NCI-H774 (cell line): ENCODE measurements at places on chromosomes 4 and X.

GRCh38 chrX:13374364-13374763 lies 54.5 kb upstream of the ATXN3L start:
- DNase-seq, result no peak

- DNase-seq, result no peak
Observed at GRCh38 chr4:8403173-8403753, 37.3 kb downstream of the ACOX3 start.

GRCh38 chrX:15675490-15675921 lies 10.9 kb upstream of the CLTRN start:
- DNase-seq, result peak; percentile 69

GRCh38 chrX:143634309-143634662 lies 1.6 kb downstream of the SLITRK4 start:
- DNase-seq, result no peak

GRCh38 chr4:120568731-120569130 lies 353.8 kb downstream of the PRDM5 start:
- DNase-seq, result no peak

DNA sequence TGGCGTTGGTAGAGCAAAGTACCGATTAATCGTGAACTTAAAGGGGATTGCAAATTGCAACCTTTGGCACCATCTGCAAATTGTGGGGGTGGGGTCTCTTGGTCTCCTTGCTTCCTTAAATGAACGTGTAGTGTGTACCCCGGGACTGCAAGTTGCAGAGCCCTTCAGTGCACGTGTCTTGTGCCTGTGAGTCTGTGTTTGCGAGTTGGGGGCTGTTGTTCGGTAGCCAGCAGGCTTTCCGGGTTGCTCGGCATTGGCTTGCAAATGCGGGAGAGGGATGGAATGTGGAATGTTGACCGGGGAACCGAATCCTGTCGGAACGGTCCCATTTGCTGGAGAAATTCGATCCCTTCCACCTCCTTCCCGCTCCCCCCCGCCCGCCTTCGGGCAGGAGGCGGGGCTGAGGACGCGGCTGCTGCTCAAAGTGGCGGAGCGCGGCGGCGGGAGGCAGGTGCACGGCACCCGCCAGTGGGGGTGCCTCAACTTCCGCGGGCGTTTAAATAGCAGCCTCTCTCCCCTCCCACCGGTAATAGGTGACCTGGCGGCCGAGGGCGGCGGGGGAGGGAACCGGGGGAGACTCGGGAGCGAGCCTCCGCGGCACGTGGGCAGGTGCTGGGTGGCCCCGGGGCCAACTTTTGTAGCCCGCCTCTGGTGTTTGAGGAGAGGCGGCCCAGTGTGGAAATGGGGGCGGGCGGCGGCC lies 1.5 kb downstream of the JADE1 start:
- DNase-seq, result peak; percentile 70

DNA sequence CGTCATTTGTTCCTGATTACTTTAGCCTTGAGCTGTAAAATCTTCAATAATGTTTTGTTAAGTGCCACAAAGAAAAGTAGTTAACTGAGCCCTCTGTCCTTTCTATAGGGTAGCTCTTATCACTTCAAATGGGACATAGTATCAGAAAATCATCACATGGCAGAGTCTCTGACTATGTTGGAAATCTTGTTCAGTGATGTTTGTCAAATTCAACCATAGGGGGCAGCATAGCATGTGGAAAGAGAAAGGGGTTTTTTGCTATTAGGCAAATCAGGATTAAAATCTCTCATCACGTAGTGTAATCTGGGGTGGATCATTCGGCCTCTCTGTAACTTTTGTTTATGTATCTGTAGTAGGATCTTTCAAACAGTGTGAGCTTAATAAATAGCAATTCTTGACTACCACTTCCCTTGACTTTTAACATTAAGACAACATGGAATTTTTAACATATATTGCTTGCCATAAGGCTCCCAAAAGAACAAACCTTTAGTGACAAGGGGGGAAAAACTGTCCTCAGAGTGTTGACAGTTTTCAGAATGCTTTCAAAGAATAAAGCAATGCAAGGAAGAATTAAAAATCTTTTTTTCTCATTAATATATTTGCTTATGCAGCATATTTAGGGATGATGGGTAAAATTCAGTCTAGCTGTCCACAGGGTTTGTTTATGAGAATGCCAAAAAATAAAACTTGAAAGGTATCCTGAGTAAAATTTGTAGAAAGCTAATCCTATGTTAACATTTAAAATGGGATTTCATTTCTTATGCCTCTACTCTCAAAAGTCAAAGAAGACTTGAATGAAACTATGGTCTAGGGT lies 127.2 kb downstream of the FBXW7 start:
- DNase-seq, result peak; percentile 3

DNA sequence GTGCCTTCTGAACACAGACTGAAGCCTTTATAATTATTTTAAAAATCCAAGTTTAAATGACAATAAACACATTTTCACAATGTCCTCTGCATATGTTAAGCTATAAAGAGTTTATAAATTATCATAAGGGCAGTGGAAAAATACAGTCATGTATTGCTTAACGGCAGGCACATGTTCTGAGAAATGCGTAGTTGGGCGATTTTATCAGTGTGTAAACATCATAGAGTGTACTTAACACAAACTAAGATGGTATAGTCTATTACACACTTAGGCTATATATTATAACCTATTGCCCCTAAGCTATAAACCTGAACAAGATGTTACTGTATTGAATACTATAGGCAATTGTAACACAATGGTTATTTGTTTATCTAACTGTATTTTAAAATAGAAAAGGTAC lies 254.7 kb downstream of the GABRG1 start:
- no peak for DNase-seq

DNA sequence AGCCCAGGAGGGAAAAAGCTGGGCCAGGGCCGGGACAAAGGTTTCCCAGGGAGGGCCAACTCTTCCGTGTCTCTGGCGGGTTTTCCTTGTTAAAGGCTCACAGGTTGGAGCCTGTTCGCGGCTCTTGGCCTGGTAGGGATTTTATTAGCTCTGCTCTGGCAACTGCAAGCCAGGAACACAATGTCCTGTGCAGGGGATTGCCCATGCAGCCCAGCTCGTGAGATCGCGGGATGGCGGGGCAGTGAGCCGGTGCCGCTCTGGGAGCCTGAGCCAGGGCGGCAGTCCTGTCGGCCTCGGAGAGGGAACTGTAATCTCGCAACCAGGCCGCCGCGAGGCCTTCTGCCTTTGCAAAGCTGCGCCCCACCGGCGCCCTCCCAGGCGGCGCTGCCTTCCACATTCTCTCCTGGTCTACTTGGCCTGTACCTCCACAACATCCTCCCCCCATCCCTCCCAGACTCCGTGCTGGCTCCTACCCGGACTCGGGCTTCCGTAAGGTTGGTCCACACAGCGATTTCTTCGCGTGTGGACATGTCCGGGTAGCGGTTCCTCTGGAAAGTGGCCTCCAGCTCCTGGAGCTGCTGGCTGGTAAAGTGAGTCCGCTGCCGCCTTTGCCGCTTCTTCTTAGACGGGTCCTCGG lies 2.1 kb downstream of the PITX2 start:
- DNase-seq, result no peak

DNA sequence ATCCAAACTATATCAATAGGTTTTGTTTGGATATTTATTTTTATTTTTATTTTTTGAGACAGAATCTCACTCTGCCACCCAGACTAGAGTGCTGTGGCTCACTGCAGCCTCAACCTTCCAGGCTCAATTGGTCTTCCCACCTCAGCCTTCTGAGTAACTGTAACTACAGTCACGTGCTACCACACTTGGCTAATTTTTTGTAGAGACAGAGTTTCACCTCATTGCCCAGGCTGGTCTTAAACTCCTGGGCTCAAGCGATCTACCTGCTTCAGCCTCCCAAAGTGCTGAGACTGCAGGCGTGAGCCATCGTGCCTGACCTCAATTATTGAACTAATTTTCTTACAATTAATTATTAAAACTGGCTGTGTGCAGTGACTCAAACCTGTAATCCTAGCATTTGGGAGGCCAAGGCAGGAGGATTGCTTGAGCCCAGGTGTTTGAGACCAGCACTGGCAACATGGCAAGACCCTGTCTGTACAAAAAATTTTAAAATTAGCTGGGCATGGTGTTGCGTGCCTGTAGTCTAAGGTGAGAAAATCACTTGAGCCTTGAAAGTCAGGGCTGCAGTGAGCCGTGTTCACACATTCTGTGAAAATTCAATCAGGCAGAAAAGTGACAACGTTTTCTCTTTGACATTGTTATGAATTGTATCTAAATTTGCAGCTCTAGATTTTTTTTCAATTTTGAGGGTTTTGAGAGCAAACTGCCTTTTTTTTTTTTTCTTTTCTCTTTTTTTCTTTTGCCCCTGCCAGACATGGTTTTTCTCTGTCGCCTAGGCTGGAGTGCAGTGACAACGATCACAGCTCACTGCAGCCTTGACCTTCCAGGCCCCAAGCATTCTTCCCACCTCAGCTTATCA lies 66.0 kb downstream of the UBE2K start:
- DNase-seq, result no peak

DNA sequence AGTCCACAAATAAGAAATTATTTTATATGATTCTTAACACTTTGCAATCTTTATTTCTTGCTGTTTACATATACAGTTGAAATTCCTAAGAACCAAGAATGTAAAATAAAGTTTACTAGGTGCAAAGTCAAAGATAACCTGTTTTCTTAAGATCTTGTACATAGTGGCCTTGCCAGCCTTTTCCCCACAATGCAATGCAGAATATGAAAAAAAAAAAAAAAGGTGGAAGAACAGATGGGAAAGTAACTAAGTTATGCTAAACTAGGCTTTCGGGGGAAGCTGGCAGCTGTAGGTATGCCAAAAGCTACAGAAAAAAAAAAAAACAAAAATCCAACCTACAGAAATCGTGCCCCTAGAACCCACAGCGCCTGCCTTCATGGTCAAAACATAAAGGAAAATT lies 1588.4 kb downstream of the STIM2 start:
- no peak for DNase-seq

- no peak for DNase-seq
Observed at GRCh38 chrX:39896951-39897740, 200.6 kb downstream of the BCOR start.

DNA sequence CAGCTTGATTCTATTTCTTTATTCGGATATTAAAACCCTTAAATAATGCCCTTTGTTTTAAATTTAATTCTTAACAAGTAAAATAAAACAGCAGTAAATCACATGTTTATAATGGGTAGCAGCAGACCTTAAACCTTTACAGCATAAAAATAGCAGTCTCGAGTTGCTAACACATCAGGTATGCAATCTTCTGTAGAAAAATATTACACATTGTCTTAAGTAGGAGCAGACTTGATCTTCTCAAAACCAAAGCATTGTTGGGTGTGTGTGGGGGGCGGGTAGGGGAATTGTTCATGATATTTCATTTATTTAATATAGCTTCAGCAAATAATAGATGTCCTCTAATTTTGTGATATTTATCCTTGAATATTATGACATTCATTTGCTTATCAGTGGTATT lies 331.4 kb downstream of the PCDH7 start:
- no peak for DNase-seq

GRCh38 chr4:51998837-51999236 lies 21.3 kb downstream of the LRRC66 start:
- DNase-seq, result no peak

- no peak for DNase-seq
Observed at GRCh38 chrX:54708404-54708803, 89.7 kb downstream of the ITIH6 start.

DNA sequence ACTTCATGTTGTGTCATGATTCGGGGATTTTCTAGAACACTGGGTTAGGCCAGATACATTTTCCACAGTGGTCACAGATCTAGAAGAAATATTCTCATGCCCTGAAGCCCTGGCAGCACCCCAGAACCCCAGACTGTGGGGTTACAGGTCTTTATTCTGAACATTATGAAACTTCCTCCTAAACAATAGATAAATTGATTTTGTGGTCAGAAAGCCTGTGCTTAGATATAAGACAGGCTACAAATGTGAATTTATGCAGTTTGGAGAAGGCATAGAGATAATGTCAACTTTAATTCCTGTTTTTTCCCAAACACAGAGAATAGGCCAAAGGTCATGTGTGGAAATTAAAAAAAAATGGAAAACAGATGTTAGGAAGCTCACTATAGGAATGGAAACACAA lies 492.9 kb downstream of the SPRY1 start:
- DNase-seq, result no peak

GRCh38 chrX:86964321-86964720 lies 553.3 kb upstream of the KLHL4 start:
- no peak for DNase-seq

DNA sequence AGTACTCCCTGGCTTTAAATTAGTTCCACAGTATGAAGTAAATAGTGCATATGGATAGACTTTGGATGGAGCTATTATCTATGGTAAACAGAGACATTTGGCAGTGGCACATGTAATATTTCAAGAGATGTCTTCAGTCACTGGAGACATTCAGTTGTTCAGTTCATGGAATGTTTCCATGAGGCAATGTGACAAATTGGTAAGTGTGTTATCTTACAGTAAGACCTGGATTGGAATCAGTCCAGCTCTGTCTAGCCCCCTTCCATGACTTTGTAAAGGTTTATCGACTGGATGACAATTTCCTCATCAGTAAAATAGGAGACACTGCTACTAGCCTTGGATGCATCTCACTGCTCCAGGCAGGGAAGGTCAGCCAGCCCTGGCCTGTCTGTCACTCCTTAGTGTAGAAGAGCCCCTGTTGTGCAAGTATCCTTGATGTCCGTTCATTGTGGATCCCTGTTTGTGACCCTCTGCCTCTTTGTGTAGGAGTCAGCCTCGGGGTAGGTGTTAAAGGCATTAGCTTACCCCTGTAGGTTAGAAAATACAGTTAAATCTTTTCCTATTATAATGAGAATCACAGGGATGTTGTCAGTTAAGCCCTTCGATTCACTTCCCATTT lies 335.9 kb downstream of the ANK2 start:
- DNase-seq, result no peak

DNA sequence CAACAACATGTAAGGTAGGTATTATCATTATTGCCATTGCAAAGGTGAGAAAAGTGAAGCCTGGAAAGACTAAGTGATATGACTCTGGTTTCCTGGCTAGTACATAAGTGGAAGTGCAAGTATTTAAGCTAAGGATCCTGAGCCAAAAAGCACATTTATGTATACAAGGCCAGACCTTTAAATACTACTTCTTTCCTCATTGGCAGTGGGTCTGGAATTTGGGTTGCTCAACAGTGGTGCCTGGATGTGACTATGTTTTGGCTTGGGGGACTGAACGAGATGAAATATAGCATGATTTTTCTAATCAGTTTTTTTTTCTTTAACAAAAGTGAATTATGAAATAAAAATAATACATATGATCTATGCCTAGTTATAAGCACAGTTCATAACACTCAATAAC lies 7.4 kb upstream of the FGF13 start:
- DNase-seq, result no peak

DNA sequence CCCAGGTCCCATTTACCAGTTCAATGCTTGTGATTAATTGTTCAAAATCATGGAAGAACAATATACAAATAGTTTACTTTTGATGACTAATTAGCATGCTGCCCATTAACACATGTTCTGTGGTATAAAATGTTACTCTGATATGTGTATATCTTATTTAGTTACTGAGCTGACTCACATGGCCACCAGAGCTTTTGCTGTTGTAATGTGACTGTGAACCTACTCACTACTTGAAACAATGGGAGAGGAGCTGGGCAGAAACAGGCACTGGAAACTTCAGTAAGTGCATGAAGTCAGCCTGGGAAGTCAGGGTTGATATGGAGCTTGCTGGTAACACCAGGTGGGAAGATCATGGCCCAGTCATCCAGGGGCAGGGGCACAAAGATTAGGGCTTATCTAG lies 72.7 kb upstream of the MAD2L1 start:
- DNase-seq, result no peak
